Liver (tissue), 10 donors: ENCODE measurements at places on chromosomes 11 and 22. TPM values are rescaled to one million over a fixed set of nuclear protein-coding genes. Genes with fewer than 3 reads are reported as not detected.

CARD16 gene
- 10.0 TPM for total RNA-seq

OR10A2 gene
- not detected for total RNA-seq

SLN gene
- total RNA-seq = not detected

SCN4B gene
- total RNA-seq = 0.67 TPM

SCN3B gene
- 0.05 TPM for total RNA-seq

- no peak for DNase-seq
- no peak overlapping the region for H3K4me3 ChIP-seq
- H3K27ac ChIP-seq = no peak overlapping the region
- no peaks in the 10 kb centered on the region for H3K36me3 ChIP-seq
- H3K4me1 ChIP-seq = no peaks in the 10 kb centered on the region
Measured at GRCh38 chr11:115185931-115186330, 318.3 kb downstream of the CADM1 start.

- no peaks in the 10 kb centered on the region for H3K36me3 ChIP-seq
- H3K27me3 ChIP-seq = no peaks in the 10 kb centered on the region
- DNase-seq = peak; percentile 73
- H3K27ac ChIP-seq = peak within 1 kb of the TSS; percentile 35
- peak within 1 kb of the TSS; percentile 56 for H3K4me3 ChIP-seq
Measured at GRCh38 chr11:66371627-66372415, at the start of gene SLC29A2. Gene SLC29A2, minus strand, starts transcription at chr11:66371760. Its CDS starts 169 bp downstream, at chr11:66371591.

DNA sequence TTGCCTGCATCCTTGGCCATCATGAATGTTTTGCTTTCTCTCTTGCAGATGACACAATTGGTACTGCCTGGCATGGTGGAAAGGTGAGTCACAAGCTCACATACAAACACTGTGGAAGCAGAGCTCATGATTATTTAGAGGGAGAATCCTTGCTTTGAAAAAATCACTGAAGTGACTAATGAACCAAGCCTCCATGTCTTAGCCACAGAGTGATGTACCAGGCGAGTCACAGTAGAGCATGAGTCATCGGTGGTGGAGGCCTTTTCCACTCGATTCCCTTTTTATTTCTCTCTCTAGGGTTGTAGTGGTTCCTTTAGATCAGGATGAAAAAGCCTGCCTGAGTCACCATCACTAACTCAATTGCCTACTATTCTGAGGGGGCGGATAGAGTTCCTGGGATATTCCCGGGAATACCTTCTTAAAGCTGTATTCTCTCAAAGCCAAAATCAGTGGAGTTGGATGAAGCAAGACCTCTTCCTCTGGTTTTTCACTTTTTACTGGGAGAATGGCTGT lies 49.6 kb upstream of the ALKBH3 start:
- H3K36me3 ChIP-seq = no peaks in the 10 kb centered on the region
- H3K27ac ChIP-seq = no peak overlapping the region
- H3K4me3 ChIP-seq = no peak overlapping the region
- no peaks in the 10 kb centered on the region for H3K4me1 ChIP-seq
- no peak for DNase-seq
- H3K27me3 ChIP-seq = no peaks in the 10 kb centered on the region

- no peak for DNase-seq
- H3K36me3 ChIP-seq = no peaks in the 10 kb centered on the region
- no peaks in the 10 kb centered on the region for H3K27me3 ChIP-seq
Measured at GRCh38 chr11:130103296-130103814, 33.7 kb downstream of the APLP2 start.

DNA sequence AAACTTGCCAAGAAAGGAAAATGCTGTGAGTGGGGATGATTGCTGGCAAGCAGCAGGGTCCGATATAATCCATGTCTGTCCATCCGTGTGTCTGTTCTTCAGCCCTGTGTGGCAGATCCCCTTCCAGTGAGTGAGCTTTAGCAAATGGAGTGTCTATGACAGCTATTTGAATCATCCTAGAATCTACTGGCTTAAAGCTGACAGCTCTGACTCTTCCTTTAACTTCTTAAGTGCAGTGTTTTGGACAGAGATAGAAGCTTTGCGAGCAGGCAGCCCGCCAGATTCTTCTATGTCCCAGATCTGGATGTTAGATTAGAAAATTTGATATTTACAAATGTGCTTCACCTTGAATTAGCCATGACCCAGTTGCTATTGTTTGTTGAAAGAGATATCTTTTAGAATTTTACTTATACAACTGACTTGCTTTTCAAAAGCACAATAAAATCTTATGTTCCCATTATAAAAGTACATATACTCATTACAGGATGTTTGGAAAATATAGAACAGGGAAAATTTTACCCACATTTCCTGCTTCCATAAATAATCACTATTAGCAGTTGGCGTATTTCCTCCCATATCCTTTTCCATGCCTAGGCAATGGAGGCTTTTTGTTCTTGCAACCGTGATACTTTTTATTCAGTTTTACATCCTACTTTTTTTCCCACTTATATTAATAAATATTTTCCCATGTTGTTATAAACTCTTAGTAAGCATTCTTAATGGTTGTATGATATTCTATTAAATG lies 124.5 kb downstream of the COMMD9 start:
- H3K36me3 ChIP-seq = no peaks in the 10 kb centered on the region
- no peak overlapping the region for H3K4me3 ChIP-seq
- no peaks in the 10 kb centered on the region for H3K27me3 ChIP-seq
- DNase-seq = no peak
- H3K4me1 ChIP-seq = no peaks in the 10 kb centered on the region

- no peak for DNase-seq
- H3K4me3 ChIP-seq = no peak overlapping the region
- H3K4me1 ChIP-seq = peaks cover 6% of the 10 kb centered on the region
- no peaks in the 10 kb centered on the region for H3K27me3 ChIP-seq
Measured at GRCh38 chr11:3942160-3942955, 86.9 kb downstream of the STIM1 start.
